ENCODE measurements at places on chromosomes 6 and 20. TPM values are rescaled to one million over a fixed set of nuclear protein-coding genes. Genes with fewer than 3 reads are reported as not detected.

- no peak for DNase-seq
These were observed 31.4 kb downstream of the TBC1D32 start for GRCh38 chr6:121302882-121303281.

Gene SMIM28
- not detected for total RNA-seq

GRCh38 chr6:112274774-112275173 is 20.4 kb upstream of the LAMA4 start:
- DNase-seq = no peak

DNA sequence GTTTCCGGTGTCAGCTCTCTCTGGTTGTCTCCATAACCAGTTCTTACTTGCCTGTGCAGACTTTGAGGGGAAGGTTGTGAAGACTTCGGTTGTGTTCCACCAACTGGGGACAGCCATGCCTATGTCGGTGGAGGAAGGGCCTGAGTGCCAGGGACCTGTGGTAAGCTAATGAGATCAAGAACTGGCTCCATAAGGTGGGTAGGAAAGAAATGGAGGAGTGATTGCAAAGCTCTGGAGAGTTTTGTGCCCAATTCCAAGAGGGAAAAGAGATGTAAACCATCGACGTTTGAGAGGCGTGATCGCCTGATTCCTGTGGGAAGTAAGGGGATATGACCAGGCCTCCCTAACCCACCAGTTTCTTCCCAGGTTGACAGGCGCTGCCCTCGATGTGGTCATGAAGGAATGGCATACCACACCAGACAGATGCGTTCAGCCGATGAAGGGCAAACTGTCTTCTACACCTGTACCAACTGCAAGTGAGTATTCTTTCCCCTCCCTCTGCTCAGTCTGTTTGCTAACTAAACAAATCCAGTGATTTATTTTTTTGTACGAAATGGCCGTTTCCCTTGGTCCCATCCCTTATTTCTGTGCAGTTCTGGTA is 893 bp downstream of the POLR1H start:
- DNase-seq = peak; percentile 48

- DNase-seq = peak; percentile 2
These were observed 210.9 kb upstream of the HDDC2 start for GRCh38 chr6:125512621-125513020.
